ENCODE measurements at places on chromosomes 3 and 15. TPM values are rescaled to one million over a fixed set of nuclear protein-coding genes. Genes with fewer than 3 reads are reported as not detected.

DNA sequence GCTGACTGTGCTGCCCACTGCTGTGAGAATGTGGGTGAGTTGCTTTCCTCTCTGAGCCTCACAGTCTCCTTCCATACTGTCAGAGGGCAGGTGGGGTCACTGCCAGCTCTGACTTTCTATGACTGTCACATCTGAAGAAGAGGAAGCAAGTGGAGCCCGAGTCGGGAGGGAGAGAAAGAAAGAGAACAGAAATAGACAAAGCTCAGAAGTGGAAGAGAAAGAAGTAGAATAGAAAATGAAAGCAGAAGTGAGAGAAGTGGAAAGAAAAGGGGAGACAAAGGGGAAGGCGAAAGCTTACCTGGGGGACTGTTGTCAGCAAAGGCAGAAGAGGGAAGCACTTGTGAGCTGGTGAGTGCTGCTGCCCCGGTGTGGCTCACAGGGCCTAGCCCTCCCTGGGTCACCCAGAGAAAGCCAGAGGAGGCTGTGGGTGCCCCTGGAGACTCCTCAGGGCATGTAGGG lies 57.9 kb downstream of the EPHB1 start:
- no peaks in the 10 kb centered on the region for H3K27me3 ChIP-seq
- no peaks in the 10 kb centered on the region for H3K36me3 ChIP-seq
- H3K4me1 ChIP-seq, result peaks cover 5% of the 10 kb centered on the region
- H3K27ac ChIP-seq, result no peak overlapping the region
- H3K4me3 ChIP-seq, result no peak overlapping the region

Gene TNFAIP8L3
- 4.5 TPM for total RNA-seq

GRCh38 chr3:39379778-39380155 lies 3.4 kb upstream of the SLC25A38 start:
- H3K36me3 ChIP-seq, result no peaks in the 10 kb centered on the region
- peaks cover 5% of the 10 kb centered on the region for H3K4me1 ChIP-seq
- DNase-seq, result no peak
- H3K4me3 ChIP-seq, result no peak overlapping the region
- H3K27me3 ChIP-seq, result no peaks in the 10 kb centered on the region

- no peaks in the 10 kb centered on the region for H3K36me3 ChIP-seq
- H3K4me3 ChIP-seq, result no peak overlapping the region
- no peaks in the 10 kb centered on the region for H3K27me3 ChIP-seq
- no peak overlapping the region for H3K27ac ChIP-seq
Observed at GRCh38 chr3:14037211-14037610, 87.5 kb downstream of the CHCHD4 start.

DNA sequence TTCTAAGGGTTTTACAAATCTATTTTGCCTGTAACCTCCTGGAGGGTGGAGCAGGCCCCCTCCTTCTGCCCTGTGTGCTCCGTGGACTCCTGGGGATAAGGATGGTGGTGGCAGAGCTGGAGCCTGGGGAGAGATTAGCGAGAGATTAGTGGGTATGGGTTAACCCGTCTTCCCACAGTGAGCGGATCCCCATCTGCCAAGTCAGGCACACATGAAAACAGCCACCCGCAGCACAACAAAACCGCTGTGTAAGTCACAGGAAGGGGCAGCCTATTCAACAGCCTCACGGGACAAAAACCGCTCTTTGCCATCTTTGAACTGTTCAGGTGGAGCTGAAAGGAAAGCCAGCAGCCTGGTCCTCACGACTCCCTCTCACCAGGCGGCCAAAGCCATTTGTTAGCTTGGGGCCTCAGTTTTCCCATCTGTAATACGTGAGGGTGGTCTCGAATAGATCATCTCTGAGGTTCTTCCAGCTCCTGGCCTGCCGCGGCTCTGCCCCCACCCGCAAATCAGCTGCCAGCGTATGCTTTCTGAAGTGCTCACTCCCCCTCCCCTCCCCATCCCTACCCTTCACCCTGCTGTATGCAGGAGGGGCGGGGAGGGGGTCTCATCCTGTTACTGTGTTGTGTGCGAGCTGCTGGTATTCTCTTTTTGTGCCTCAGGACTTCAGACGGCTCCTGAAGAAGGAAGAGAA lies 43.6 kb downstream of the PDIA5 start:
- H3K4me1 ChIP-seq, result peaks cover 11% of the 10 kb centered on the region
- no peaks in the 10 kb centered on the region for H3K27me3 ChIP-seq
- no peak overlapping the region for H3K27ac ChIP-seq
- H3K36me3 ChIP-seq, result no peaks in the 10 kb centered on the region
- no peak for DNase-seq

GRCh38 chr3:8777201-8777977 lies 8.0 kb upstream of the OXTR start:
- DNase-seq, result no peak
- no peaks in the 10 kb centered on the region for H3K36me3 ChIP-seq
- H3K4me3 ChIP-seq, result no peak overlapping the region
- H3K4me1 ChIP-seq, result no peaks in the 10 kb centered on the region

DNA sequence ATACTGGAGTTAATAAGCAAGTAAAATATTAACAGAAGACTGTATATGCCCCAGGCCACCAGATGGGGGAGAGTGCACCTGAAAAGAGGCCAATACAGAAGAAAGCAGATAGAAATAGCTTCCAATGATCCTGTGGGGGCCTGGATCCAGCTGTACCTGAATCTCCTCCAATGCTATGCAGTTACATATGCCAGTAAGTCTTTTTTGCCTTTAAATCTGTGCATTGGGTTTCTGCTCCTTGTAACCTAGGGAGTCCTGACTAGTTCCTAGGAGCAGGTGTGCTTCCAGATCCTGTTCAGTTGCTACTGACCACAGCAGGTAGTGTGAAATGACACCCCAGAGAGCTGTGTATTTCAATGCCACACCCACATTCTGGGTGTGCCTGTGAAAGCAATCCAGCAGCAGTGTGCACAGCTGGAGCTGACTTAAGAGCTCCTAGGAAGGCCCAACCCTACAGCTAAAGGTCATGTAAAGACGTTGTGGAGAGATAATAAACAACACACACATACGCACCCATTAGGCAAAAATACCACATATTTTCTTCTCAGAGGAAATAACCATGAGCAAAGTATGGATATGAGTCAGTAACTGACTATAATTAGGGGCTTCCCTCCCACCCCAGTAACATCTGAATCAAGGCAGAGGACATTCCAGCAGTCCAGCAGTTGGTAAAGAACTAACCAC lies 62.2 kb upstream of the AKAP13 start:
- H3K36me3 ChIP-seq, result no peaks in the 10 kb centered on the region
- no peaks in the 10 kb centered on the region for H3K27me3 ChIP-seq
- no peaks in the 10 kb centered on the region for H3K4me1 ChIP-seq
- no peak overlapping the region for H3K4me3 ChIP-seq
- DNase-seq, result no peak
- H3K27ac ChIP-seq, result no peak overlapping the region

GRCh38 chr3:184738982-184739381 lies 27.1 kb upstream of the MAGEF1 start:
- H3K4me1 ChIP-seq, result peaks cover 9% of the 10 kb centered on the region
- no peak overlapping the region for H3K27ac ChIP-seq
- DNase-seq, result no peak

DNA sequence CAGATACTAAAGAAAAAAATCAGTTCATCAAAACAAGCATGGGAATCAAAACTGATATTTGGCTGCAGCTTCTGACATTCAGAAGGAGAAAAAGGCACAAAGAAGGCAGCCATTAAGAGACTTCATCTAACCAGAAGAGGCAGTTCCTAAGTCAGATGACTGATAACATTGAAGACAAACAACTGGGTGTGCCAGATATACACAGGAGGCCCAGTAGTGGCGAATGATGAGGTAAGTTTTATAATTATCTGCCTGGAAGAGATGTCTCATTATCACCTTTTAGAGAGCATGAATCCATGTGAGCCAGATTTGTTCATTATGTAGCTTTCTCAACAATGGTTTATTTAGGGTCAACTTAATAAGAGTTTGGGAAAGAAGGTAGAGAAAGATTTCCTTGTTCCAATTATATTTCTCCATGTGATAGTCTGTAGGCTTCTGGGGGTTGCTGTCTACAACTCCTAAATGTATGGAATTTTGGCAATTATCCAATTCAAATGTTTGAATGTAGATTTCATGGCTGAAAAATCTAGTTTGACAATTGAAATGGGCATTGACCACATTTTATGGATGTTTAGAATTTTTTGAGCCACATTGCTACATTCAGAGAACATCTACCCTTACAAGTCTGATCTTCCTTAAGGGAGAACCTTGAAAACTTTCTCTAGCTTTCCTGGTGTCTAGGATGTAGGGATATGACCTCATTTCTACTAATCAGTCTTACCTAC lies 50.4 kb upstream of the RASGRF1 start:
- DNase-seq, result no peak
- H3K4me1 ChIP-seq, result no peaks in the 10 kb centered on the region
- H3K27ac ChIP-seq, result no peak overlapping the region
- H3K27me3 ChIP-seq, result no peaks in the 10 kb centered on the region
- H3K4me3 ChIP-seq, result no peak overlapping the region

Gene DIS3L
- total RNA-seq, result 44.2 TPM

DNA sequence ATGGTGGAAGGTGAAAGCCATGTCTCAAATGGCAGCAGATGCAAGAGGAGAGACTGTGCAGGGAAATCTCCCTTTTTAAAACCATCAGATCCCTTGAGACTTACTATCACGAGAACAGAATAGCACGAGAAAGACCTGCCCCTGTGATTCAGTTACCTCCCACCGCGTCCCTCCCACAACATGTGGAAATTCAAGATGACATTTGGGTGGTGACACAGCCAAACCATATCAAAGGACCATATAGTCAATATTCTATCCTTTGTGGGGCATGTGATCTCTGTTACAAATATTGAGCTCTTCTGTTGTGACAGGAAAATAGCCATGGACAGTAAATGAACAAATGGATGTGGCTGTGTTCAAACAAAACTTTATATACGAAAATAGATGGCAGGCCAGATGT lies 77.2 kb upstream of the ACKR4 start:
- no peak overlapping the region for H3K27ac ChIP-seq
- H3K4me3 ChIP-seq, result no peak overlapping the region

DNA sequence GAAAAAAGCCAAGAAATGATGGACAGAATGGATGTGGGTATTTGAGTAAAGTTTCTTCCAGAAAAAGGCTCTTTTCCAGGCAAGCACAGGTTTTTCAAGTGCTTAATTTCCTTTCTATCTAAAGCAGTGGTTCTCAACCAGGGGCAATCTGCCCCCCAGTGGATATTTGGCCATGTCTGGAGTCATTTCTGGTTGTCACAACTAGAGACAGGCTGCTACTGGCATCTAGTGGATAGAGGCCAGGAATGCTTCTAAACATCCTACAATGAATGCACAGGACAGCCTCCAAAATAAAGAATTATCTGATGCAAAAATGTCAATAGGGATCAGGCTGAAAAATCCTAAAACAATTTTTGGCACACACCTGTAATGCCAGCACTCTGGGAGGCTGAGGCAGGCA lies 23.9 kb downstream of the SEC22C start:
- H3K27ac ChIP-seq, result no peak overlapping the region
- no peak overlapping the region for H3K4me3 ChIP-seq
- peaks cover 97% of the 10 kb centered on the region for H3K36me3 ChIP-seq
- no peaks in the 10 kb centered on the region for H3K27me3 ChIP-seq
- H3K4me1 ChIP-seq, result no peaks in the 10 kb centered on the region

Gene MRAS
- total RNA-seq, result 227 TPM

DNA sequence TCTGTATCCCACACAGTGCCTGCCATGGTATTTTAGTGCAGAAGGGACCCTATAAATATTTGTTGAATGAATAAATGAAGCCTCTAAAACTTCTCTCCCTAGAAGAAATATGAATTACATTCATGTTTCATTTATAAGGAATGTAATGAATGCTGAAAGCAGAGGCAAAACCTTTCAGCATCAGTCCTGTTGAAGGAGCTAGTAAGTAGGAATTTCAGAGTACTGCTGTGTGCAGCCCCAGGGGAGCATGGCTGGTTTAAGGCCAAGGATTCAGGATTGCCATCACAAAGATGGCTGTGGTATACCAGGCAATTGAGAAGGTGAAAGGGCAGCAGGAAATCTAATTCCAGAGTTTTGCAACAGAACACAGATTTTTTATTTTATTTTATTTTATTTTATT lies 1131.4 kb downstream of the IGSF11 start:
- H3K27me3 ChIP-seq, result no peaks in the 10 kb centered on the region
- H3K27ac ChIP-seq, result no peak overlapping the region
- no peaks in the 10 kb centered on the region for H3K36me3 ChIP-seq

Gene PLCH1
- total RNA-seq, result 0.50 TPM

Gene PYGO1
- 4.7 TPM for total RNA-seq

Measured in heart left ventricle (tissue), 16 donors.